ENCODE measurements at places on chromosomes 3 and 15.

DNA sequence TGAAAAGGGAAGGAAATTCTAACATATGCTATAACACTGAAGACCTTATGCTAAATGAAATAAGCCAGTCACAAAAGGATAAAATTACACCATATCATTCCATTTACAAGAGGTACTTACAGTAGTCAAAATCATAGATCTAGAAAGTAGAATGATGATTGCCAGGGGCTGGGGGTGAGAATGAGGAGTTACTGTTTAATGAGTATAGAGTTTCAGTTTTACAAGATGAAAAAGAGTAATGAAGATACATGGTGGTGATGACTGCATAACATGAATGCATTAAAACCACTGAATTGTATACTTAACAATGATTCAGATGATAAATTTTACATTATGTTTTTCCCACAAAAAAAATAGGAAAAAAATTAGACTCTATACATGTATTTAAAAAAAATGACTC lies 152.6 kb downstream of the SCAPER start:
- no peak for DNase-seq

DNA sequence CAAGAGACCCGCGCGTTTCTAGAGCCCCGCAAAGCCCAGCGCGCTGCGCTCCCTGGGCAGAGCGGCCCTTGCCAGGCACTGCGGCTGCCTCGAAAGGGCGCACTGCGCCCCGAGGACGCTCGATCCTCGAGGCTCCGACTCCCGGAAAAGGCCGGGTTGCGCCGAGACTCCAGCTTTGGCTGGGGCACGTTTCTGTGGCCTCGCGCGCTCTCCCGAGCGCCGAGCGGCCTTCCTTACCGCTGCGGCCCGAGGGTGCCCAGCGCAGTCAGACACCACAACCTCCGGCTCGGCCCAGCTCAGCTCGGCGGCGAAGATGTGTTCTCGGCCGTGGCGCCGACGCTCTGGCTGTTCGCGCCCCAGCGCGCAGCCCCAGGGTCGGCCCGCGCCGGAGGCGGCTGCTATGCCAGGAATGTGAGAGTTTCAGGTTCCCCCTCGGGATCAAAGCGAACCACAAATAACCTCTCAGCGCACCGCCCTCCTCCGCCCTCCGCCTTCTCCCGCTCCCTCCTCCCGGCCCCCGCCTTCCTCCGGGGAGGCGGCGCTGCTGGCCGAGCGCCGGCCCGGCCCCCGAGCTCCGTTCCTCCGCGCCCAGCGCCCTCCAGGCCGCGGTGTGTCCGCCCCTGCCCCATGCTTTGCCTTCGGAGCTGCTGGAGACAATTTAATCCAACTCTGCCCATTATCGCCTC lies at the start of gene AMOTL2:
Gene AMOTL2 (minus strand): TSS at position 343 of the 686 bp plus-strand sequence. CDS start 3,014 bp downstream, outside the sequence.
- peak; percentile 94 for DNase-seq

DNA sequence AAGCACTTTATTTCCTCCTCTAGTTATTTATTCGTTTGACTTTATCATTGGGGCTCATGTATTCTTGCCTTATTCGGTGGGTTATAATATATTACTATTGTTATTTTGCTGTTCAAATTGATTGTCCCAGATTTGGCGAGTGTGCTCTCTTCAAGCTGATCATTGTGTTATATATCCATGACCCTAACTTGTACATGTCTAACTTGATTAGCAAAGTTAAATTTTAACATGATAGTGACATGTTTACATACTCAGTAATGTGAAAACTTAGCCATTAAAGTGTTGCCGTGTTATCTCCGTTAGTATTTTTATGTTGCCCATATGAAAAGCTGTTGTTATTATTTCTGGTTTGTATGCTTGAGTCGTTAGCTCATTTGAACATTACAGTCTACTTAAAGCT lies 327.9 kb downstream of the PTPRG start:
- DNase-seq = no peak

DNA sequence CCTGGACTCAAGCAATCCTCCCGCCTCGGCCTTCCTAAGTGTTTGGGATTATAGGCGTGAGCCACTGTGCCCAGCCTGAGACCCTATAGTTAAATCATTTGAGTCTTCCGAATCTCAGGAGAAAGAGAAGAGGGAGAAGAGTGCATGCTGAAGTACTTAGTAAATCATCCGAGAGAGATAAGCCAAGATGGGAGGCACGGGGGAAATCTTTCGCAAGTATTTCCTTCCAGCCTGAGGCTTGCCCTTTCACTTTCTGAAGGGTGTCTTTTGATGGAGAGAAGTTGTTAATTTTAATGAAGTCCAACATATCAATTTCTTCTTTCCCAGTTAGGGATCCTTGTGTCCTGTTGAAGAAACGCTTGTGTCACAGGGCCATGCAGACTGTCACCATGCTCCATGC lies 97.1 kb upstream of the SLC6A6 start:
- DNase-seq = no peak

- peak; percentile 18 for DNase-seq
Measured at GRCh38 chr3:40877631-40878463, 321.5 kb upstream of the CTNNB1 start.

- DNase-seq = no peak
Measured at GRCh38 chr3:14456794-14457193, 54.4 kb downstream of the SLC6A6 start.

DNA sequence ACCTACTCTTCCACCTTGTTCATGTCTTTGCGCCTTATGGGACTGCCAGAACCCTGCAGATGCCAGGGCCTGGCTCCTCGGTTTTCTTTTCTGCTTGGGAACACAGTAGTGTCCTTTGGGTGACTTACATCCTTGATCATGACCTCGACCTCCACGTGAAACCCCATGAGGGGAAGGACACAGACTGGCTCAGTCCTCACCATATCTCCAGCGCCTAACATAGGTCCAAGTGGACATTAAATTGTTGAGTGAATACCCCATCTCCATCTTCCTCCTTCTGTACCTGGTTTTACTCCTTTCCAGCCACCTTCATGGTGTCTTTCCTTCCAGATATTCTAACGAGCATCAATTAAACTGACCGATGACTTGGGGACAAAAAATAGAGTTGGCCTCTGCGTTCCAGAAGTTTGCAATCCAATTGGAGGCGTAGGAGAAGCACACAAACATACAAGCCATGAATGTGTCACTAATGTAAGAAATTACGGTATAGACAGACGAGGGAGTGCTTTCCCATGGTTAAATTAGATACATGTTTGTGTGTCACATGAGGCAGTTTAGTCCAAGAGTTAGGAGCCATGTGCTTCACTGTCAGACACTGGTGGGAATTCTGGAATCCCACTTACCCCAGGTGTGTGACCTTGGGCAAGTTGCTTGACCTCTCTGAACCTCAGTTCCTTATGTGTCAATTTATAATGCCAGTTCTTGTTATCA lies 907 bp upstream of the HERC1 start:
- DNase-seq = no peak

DNA sequence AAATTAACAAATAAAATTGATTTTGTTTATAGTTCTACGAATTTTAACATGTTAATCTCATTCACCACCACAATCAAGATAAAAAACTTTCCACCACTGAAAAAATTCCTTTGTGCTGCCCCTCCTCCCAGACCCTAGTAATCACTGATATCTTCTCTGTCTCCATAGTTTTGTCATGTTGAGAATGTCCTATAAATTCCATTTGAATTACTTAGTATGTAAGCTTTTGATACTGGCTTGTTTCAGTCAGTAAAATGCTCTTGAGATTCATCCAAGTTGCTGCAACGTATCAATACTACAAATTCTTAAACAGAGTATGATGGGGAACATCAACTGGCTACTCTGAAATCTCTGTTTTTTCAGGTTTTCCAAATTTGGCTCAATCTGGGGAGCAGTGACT lies 129.6 kb downstream of the CTNNB1 start:
- DNase-seq = no peak

DNA sequence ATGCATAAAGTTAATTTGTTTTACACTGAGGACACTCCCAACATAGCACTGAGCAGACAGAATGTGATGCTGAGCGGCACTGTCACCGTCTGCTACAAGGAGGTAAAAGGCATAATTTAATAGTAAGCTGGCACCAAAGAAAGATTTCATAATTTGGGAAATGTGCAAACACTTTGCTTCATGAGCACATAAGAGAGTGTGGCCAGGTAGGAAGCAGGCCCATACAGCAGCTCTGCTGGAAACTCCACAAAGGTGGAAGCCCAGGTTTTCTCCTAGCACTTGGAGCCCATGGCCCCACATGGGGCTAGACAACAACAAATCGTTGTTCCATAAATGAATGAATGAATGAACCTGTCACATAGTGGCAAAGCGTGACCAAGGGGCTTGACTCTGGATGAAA lies 68.5 kb upstream of the CACNA2D3 start:
- no peak for DNase-seq

- no peak for DNase-seq
Measured at GRCh38 chr3:167872941-167873340, 137.4 kb downstream of the SERPINI1 start.

DNA sequence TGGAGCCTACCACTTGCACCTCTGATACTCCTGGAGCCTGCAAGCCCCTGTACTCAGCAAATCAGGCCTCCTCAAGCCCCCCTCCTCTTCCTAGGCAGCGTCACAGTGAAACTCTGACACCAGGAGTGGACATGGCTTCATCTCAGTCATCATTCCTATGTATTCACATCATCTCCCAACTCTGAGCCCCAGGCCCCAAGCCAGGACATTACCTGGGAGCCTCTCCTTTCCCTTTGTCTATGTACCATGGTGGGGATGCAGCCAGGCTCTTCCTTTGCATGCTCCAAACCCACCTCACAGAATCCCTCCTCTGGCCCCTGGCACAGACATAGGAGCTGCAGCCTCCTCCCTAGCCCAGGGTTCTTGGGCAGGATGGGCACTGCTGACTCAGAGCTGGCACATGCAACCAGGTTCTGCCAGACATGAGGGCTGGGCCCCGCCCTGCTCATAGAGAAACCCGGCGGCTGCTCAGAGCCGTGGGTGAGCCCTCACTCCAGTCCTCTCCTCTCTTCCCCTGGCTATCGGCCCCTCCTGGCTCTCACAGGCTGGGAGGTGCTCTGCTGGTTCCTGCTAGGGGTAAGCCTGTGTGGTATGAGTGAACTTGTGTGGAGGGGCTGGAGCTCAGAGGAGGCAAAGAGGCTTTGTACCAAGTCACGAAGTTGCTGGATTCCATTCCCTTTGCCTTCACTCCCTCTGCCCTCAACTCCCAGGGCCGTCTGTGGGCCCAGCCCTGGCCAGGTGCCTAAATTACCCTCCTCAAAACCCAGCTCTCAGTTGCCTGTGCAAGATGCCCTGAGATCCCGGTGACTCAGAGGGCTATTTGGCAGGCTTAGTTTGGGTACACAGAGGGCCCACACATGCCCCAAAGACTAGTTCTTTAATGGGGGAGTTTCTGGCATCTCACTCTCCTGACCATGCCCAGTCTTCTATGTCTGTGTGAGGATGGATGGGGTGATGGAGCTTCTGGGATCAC lies 1.9 kb upstream of the PLCD1 start:
- DNase-seq = no peak

DNA sequence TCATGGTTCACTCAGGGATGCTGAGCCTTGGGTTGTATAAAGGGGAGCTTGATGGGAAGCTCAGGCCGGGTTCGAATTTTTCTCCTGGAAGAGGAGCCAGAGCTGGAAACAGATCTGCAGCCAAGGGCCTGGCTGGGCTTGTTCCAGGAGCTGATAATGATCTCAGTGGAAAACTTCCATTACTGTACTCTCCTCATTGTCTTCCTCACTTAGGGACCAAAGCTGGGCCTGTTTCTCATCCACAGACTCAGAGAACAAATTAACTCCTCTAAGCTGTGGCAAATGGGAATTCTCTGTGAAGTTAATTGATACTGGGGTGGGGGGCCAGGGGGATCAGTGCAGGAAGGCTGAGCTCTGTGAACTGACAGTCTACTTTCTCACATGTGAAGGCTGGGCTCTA lies 92.0 kb downstream of the PRICKLE2 start:
- no peak for DNase-seq

- no peak for DNase-seq
Measured at GRCh38 chr3:54511766-54512365, 389.5 kb downstream of the CACNA2D3 start.

DNA sequence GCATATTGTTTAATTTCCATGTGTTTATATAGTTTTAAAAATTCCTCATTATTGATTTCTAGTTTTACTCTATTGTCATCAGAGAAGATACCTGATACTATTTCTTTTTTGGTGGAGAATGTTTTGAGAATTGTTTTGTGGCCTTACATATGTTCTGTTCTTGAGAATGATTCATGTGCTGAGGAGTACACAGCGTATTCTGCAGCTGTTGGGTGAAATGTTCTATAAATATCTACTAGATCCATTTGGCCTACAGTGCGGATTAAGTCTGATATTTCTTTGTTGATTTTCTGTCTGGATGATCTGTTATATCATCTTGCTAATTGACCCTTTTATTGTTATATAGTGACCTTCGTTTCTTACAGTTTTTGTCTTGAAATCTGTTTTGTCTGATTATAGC lies 109.7 kb downstream of the UBE2E2 start:
- no peak for DNase-seq

GRCh38 chr3:134471521-134472193 lies 14.1 kb downstream of the ANAPC13 start:
- no peak for DNase-seq

- peak; percentile 34 for DNase-seq
Measured at GRCh38 chr3:159169828-159170227, 368.0 kb downstream of the MFSD1 start.

GRCh38 chr3:191387441-191388077 lies 57.2 kb upstream of the UTS2B start:
- DNase-seq = no peak

DNA sequence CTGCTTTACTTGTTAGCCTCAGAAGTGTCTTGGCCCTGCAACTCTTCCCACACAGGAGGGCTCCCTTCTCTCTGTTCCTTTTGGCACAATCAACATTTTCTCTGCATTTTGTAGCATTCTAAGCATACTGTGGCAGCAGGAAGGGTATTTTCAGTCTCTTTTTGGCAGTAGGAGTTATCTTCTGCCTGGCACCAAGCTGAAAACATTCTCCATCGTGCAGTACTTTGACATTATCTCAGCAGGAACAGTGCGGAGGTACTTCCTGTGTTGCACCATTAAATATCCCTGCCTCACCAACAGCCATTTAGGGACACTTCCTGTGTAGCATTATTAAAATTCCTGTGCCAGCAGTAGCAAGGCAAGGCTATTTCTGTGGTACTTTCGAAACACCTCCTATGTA lies 233.2 kb upstream of the SEMA6D start:
- DNase-seq = no peak

GRCh38 chr3:161823910-161824309 lies 327.3 kb downstream of the OTOL1 start:
- no peak for DNase-seq

DNA sequence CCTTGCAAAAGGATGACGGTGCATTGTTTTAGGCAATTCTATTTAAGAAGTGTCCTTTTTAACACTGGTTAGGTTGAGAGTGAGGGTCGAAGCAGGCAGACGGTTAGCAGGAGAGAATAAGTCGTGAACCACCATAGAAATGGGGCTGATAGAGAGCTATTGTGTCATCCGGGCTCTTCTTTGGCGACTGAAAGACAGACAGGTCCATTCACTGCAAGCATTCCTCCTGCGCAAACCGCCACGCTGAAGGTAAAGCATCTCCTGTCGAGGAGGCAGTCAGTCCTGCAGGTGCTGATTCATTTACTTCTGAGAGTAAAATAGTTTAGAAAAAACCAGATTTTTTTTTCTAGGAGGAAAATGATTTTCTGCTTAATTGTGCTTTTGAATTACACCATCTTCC lies 1002.8 kb upstream of the NR2F2 start:
- DNase-seq = no peak

GRCh38 chr3:181721046-181721875 lies 9.5 kb downstream of the SOX2 start:
- no peak for DNase-seq
